ENCODE measurements at places on chromosomes 16 and 17.

GRCh38 chr16:52256310-52257078, 290.4 kb downstream of the TOX3 start:
- DNase-seq: no peak

GRCh38 chr16:60651346-60651745, 1384.9 kb downstream of the CDH8 start:
- DNase-seq: no peak

DNA sequence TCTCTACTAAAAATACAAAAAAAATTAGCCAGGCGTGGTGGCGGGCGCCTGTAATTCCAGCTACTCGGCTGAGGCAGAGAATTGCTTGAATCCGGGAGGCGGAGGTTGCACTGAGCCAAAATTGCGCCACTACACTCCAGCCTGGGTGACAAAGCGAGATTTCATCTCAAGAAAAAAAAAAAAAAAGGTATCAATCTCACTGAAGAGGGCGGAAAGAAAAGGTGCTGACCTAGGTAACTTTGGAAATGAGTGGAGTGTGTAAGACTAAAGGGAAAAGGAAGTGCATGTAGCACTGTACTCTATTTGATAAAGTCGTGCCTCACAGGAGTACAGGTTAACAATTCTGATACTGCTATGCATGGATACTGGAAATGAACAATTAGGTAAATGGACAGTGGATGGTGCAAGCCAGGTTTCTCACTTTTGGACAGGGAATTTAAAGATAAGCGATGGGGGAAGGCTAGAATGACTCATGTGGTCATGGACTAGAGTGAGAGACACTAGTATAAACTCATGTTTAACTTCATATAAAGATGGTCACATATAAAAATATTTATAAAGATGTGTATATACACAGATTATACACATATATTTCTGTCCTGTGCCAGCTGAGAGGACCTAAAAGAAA, 142.9 kb downstream of the CDK5R1 start:
- no peak for DNase-seq

DNA sequence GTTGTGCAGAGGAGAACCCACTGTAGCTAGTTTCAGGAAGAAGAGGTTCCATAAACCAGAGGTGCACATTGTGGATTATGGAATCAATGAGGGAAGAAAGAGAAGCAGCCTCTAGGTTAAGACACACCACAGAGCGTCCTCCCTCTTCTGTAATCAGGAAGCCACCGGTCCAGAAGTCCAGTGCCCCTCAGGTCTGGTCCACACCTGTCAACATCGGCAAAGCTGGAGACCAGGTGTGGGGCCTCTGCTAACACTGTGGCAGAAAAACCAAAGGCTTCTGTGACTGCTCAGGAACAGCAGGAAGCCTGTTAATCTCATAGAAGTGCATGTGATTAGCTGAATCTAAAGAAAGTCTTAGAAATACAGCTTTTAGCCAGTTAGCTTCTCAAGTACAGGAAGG, 23.3 kb downstream of the LIMD2 start:
- no peak for DNase-seq

- no peak for DNase-seq
Observed at GRCh38 chr17:55237268-55237667, 27.5 kb upstream of the HLF start.

Data from NCI-H1048 (cell line).